ENCODE measurements at places on chromosomes 7 and 10. TPM values are rescaled to one million over a fixed set of nuclear protein-coding genes. Genes with fewer than 3 reads are reported as not detected.

PRKCQ gene
- 0.10 TPM for polyA plus RNA-seq

HKDC1 gene
- 0.47 TPM for polyA plus RNA-seq

IFIT2 gene
- 2.9 TPM for polyA plus RNA-seq

TAS2R41 gene
- not detected for polyA plus RNA-seq

EBLN1 gene
- not detected for polyA plus RNA-seq

TMEM225B gene
- 0.72 TPM for polyA plus RNA-seq

- no peak for DNase-seq
Measured at GRCh38 chr10:132322586-132323048, 9.4 kb upstream of the LRRC27 start.

DNA sequence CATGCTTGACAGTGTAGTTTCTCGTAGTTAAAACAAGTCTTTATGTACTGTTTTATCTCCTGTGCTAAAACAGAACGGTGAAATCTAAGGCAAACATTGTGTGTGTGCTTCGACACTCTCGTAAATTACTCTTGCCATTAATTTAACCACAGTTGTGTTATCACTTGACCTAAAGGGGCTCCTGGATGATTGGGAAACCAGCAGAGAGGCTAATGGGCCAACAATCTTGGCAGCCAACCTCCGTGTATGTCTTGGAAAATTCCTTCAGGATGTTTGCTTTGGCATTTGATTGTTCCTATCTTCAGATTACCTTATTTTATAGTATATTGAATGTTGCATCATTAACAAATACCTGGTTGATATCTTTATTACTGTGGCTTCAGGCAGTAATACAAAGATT lies 409.5 kb downstream of the SDK1 start:
- no peak for DNase-seq

GRCh38 chr7:16875861-16876260 lies 5.9 kb downstream of the AGR3 start:
- DNase-seq = no peak

DNA sequence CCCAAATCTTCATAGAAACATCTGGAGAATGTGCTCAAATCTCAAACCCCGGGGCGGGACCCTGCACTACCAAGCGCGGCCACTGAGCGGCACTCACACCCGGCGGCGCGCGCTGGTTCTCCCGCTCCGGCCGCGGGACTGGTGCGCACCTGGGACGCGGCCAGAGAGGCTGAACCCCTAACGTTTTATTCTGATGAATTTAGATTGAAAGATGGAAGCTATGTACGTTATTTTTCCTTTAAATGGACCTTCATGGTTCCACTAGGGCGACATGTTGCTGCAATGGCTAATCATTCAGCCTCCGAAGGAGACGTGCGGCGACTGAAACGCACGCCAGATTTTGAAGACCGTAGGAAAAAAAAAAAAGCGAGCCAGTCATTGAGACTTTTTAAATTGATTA lies 107.0 kb upstream of the INSIG1 start:
- no peak for DNase-seq

DNA sequence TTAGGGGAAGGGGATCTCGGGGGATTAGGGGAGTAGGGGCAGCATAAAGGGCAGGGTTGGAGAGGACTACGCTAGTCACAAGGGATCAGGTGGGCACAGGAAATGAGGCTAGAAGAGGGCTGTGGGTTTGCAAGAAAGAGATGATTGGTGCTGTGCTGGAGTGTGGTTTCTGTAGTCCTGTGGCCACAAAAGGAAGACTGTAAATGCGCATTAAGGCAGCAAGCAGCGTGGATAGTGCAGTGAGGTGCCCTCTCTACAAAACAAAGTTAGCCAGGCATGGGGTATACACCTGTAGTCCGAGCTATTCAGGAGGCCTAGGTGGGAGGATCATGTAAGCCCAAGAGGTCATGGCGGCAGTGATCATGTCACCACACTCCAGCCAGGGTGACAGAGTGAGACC lies 212.1 kb downstream of the MLLT10 start:
- no peak for DNase-seq

DNA sequence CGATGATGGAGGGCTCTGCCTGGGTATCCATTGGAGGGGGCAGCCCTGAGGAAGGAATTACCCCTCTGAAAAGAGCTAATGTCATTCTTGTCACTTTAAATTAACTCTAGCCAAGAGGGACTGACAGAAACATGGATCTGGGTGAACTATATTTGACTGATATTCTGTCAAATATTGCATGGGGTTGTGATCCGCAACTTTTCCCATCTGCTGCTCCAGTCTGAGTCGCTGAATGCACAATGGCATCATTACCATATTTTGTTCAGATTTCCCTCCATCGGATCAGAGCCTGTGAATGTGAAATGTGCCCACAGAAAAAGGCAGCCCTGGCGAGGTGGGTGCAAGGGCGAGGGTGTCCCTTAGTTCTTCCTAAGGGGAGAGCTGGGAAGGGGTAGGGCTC lies 100.5 kb upstream of the TCF7L2 start:
- DNase-seq = no peak

- DNase-seq = no peak
Measured at GRCh38 chr10:124728830-124729661, 15.1 kb downstream of the FAM53B start.

DNA sequence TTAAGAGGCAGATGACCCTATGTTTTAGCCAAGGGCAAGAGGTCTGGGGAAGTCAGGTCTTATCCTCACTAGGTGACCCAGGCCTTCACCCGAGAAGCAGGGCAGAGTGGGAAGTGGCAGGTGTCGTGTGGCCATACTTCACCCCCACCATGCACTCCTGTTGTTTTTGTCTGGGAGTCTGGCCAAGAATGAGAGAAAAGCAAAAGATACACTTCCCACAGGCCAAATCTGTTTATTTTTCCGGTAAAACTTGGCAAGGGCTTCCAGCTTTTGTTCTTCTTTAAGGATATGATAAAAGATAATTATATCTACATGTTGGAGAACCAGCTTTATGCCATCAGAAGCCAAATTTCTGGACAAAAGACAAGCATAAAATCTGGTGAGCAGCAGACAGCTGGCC lies 137.4 kb upstream of the CDC14C start:
- DNase-seq = no peak

DNA sequence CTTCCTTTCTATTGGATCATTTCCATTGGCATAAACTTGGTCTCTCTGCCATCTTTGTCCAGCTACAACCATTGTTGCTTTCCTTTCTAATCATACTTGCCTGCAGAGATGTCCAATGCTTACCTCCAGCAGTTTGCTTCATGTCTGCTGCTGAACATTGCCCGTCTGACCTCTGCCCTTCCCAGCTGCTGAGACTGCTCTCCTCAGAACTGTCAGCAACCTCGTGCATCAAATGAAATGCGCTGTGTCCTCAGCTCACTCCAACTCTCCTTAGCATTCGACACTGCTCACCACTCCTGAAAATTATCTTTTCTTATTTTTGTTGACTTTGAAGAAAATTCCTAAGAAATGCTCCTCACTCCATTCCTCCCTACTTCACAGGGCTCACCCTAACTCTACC lies 5.0 kb downstream of the FAM170B start:
- DNase-seq = no peak

DNA sequence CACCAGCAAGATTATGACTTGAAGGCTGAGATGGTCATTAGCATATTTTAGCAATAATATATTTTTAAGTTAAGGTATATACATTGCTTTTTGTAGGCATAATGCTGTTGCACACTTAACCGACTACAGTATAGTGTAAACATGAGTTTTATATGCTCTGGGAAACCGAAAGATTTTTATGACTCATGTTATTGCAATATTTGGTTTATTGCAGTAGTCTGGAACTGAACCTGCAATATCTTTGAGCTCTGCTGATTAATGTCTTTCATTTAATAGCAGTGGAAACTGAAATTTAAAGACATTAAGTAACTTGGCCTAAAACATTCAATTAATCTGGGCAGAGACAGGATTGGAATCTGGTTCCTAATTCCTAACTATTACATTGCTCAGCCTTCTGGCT lies 266.7 kb upstream of the PLXDC2 start:
- no peak for DNase-seq

DNA sequence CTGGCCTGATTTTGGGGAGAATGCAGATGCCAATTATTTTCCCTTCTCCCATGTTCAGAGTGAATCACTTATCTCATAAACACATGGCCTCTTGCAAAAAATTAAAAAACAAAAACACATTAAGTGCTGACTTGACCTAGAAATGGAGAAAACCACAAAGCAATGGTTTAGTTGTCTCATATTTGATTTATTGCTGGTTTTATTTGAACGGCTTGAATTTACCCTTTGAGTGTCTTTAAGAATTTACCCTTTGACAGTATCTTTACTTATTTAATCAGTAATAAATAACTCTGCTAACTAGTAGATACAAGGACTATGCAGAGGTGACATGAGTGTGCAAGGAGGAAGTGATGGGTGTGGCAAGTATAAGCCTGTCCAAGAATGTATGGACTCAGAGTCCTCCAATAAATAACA lies 68.1 kb upstream of the GSDME start:
- no peak for DNase-seq

DNA sequence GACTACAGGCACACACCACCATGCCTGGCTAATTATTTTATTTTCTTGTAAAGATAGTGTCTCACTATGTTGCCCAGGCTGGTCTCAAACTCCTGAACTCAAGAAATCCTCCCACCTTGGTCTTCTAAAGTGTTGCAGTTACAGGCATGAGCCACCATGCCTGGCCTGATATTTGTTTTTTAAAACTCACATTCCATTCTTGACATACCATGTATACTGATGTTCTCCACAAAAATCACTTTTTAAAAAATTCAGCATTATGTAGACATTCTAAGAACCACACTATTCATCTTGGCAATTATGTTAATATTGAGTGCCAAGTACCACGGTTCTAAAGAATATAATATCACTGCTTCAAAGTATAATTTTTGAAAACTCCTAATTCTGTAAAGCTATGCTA lies 43.5 kb downstream of the IDE start:
- no peak for DNase-seq

DNA sequence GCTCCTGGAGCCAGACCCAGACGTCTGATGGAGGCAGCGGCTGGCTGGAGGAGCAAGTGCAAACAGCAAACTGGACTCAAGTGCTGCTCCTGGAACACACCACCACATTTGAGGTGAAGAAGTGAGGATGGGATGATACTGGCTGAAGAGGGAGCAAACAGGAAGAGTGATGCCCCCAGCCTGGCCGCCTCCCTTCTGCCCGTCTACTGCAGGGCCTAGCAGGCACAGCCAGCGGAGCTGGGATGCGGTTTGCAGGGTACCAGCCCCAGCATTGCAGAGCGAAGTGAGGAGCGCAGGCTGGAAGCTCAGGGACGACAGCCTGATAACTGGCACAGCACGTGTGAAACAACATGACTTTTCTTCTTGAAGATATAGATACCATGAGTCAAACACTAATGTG lies 111.8 kb upstream of the ZNF32 start:
- no peak for DNase-seq

DNA sequence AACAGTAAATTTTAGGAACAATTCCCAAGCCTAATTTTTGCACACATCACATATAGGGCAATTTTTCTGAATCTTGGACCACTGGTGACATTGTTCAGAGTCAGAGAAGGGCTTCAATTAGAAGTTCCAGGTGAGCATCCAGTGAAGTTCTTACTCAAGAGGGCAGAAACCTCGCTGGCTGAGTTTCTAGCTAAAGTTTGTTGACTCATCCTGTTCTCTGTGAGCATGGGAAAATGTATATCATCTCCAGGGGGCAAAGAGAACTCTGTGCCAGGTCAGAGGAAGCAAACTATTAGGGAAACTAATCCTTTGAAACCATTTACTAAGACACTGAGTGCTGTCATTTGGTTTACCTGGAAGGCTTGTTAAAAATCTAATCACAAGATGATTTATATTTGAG lies 695.6 kb upstream of the IGFBP3 start:
- no peak for DNase-seq

DNA sequence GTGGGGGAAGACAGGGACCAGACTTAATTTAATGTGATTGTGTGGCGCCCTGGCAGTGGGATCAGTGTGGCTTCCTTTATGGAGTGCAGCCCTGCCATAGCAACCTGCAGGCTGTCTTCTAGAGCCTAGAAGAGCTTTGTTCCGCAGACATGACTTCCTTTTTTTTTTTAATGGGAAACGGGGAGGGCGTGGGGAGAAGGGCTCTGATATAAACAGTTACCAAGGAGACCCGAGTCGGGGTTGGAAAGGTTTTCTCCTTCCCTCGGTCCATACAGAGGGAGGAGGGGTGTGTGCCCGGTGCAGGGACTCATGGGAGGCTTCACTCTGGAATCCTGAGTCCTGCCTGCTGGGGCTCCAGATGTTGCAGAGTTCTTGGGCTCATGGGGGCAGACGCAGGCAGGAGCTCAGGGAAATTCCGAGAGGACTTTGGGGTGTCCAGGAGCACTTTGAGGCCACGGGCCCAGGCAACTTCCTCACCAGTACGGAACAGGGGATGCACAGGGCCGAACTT lies 26.9 kb downstream of the TMEM120A start:
- peak; percentile 8 for DNase-seq
